ENCODE measurements at places on chromosomes 7 and 10.

GRCh38 chr7:23275912-23276311, 23.2 kb upstream of the MALSU1 start:
- no peak for DNase-seq

- DNase-seq: no peak
These were observed 113.6 kb downstream of the FAM53B start for GRCh38 chr10:124630551-124630950.

DNA sequence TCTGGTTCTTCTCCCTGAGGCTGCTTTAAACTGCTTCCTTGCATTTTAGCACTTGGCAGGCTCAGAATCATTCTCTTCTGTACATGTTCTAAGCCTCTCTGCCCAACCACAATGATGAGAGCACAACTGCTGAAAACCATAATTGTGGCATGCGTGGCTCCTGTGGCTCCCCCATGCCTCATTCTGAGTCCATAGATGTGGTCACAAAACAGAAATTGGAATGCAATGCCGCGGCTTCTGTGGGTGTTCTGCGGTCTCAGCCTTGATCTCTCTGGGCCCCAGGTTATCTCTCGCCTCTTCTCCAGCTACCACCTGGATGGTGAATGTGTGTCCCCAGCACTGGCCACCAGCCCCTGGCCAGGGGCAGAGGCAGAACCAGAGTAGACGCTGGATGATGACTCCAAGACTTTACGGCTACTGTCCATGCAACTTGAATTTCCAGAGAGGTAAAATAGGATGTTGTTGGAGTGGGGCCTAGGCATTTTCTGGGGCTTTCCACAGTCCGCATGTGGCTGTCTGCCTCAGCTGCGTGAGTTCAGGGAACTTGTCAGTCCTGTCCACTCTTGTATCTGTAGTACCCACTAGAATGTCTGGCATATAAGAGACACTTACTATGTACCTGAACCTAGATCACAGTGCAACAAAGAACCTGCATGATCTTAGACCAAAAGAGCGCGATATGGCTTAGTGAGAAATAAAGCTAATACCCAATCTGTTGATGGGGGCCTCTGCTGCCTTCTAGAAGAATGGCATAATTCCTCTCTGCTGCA, 52.4 kb upstream of the ADRB1 start:
- DNase-seq: no peak

DNA sequence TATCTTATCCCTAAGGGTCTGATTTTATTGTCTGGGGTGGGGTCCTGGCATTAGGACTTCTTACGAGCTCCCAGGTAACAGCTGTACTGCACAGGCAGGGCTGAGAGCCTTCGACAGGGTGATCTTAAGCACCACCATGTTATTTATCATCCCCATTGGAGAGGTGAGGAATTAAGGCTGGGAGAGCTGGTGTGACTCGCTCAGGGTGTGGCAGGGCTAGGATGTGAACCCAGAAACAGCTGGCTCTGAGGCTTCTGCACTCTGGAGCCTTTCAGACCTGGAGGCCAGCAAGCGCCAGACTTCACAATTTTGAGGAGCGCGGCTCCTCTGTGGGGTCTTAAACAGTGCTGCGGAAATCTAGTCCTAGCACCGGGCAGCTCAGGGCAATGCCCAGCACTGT, 27.4 kb upstream of the NDST2 start:
- peak; percentile 49 for DNase-seq

DNA sequence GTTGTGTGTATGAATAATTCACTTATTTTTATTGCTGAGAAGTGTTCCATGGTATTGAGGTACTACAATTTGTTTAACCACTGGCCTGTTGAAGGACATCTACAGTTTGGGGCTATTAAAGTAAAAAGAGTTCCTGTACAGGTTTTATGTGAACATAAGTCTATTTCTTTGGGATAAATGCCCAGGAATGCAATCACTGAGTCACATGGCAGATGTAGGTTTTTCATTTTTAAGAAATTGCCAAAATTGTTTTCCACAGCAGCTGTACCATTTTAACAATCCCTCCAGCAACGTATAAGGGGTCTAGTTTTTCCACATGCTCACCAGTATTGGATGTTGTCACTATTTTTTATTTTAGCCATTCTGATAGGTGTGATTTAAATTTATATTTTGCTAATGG, 243.9 kb downstream of the TNS3 start:
- DNase-seq: no peak

DNA sequence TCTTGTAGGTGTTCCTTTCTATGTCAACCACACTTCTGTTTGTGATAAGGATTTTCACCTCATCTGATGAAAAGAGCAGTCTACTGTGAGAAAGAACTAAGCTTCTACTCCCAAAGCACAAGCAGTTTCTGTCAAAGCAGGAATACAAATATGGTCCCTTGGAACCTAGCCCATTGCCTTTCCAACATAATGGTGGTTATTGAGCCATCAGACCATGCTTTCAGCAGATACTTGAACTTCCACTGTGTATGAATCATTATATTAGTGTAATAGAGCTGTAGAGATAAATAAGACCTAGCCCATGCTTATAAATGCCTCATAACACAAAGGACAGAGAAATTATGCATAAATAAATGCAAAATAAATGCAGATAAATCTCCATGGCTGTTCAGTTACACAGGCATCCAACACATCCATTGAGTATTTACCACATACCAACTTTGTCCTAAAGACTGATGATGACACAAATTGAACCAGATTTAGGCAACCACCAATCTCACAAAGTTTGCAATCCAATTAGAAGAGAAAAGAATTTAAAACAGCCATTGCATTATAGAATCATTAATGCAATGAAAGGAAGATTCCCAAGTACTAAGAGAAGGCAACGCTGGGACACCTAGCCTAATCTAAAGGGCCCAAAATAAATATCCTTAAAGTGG, 729.4 kb upstream of the C7orf33 start:
- DNase-seq: no peak

DNA sequence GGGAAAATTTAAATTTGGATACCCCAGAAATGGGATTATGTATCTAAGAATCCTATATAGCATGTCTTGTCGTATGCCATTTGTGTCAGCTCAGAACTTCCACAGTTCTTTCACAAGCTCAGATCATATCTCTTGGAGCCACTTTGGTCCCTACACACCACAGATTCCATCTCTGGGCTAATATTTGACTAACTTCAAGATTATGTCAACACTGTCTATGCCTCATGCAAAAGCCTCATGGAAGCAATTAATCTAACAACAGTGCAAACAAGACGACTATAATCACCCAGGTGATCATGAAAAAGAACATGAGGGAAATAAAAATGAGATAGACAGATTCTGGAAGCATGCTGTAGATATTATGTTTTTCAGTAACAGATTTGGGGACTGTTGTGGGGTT, 189.1 kb downstream of the LRRTM3 start:
- DNase-seq: no peak

DNA sequence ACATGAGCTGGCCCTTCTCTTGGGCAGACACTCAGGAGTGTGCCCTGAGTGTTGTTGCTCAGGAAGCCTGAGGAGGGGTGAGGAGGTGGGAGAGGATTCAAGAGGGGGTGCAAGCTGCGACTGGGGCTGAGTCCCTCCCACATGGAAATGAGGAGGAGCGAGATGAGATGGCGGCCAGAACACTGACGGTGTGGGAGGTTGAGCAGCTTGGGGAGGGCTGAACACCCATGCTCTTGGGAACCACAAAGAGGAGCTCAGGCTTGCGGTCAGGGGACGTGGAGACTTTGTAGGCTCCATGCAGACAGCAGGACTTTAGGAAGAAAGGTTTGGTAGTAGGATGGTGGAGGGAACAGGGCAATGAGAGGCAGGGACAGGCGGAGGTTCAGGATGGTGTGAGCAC, 163.2 kb upstream of the SHH start:
- DNase-seq: no peak

- DNase-seq: no peak
These were observed 20.3 kb downstream of the HKDC1 start for GRCh38 chr10:69240455-69240854.

DNA sequence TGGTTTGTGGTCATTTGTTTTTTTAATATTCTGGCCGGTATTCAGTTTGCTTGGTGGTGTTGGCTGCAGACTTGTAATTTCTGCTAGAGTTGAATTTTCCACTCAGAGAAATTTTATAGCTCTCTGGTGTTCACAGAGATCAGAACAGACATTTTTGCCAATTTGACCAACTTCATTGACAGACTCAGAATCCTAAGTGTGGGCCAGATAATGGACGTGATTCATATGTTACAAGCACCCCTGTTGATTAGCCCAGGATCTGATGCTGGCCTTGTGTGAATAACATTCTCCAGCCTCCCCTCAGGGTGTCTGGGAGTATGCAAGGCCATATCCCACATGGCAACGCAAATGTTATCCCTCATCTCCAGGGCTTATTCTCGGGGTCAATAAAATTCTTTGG, 283.8 kb downstream of the C7orf25 start:
- DNase-seq: no peak

- DNase-seq: no peak
These were observed 39.9 kb downstream of the STRA8 start for GRCh38 chr7:135273581-135273980.

DNA sequence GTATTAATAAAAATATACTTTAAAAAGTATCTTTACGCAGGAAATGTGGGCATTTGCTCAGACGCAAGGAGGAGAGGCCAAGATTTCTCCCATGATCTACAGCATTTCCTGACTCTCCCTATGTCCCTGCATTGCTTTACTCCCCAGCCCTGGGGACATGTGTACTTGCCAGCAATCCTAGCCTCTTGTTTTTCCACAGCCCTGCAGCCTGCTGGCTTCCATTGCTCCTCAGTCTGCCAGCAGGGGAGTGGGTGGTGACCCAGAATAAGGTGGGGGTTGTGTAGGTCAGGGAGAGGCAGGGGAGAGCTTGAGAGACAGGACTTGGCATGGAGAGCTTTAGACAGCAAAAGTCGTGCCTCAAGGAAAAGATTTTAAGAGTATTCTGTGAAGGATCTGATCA, 307.7 kb downstream of the CDK14 start:
- DNase-seq: no peak

- DNase-seq: no peak
These were observed 25.4 kb upstream of the LRGUK start for GRCh38 chr7:134101716-134102115.

- DNase-seq: no peak
These were observed 41.2 kb downstream of the ADCYAP1R1 start for GRCh38 chr7:31093282-31093681.

- DNase-seq: no peak
These were observed 920 bp downstream of the PRLHR start for GRCh38 chr10:118594392-118595063.

DNA sequence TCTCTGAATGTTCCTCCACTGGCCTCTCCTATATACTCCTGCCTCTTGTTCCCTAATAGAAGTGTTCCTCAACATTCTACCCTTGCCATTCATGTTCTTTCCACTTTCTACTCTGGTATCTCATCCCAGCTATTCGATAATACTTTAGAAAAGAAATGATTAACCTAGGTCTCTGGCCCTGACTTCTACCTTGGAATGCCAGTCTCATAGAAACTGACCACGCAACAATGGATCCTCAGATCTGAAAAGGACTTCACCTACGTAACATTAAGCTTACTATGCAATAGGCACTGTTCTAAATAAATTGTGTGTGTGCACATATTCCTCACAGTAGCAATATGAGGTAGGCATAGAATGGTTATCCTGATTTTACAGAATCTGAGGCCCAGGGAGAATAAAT, 234.5 kb downstream of the DNAJC1 start:
- no peak for DNase-seq

GRCh38 chr7:117041822-117042221, 88.5 kb downstream of the ST7 start:
- DNase-seq: no peak

- DNase-seq: no peak
These were observed 99.6 kb downstream of the JAZF1 start for GRCh38 chr7:28081016-28081415.

DNA sequence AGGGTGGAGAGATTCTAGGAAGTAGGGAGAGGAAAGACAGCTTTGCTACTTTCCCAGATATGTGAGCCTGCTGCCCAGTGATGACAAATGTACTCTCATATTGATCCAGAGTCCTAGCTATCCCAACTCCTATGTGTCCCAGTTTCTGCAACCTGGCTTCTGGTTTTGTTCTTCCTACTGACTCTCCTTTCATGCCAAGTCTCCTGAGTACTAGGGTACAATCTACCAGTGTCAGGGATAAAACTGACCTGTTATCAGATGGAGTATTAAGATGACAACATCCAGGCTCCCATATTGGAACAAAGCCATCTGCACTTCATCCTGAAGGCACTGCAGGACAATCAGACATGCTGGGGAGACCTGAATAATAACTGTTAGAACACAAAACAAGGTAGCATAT, 233.7 kb upstream of the PHYHIPL start:
- DNase-seq: no peak

GRCh38 chr7:43588477-43589132, 5.7 kb downstream of the STK17A start:
- DNase-seq: no peak

GRCh38 chr10:57303566-57303965, 942.5 kb upstream of the ZWINT start:
- DNase-seq: no peak

DNA sequence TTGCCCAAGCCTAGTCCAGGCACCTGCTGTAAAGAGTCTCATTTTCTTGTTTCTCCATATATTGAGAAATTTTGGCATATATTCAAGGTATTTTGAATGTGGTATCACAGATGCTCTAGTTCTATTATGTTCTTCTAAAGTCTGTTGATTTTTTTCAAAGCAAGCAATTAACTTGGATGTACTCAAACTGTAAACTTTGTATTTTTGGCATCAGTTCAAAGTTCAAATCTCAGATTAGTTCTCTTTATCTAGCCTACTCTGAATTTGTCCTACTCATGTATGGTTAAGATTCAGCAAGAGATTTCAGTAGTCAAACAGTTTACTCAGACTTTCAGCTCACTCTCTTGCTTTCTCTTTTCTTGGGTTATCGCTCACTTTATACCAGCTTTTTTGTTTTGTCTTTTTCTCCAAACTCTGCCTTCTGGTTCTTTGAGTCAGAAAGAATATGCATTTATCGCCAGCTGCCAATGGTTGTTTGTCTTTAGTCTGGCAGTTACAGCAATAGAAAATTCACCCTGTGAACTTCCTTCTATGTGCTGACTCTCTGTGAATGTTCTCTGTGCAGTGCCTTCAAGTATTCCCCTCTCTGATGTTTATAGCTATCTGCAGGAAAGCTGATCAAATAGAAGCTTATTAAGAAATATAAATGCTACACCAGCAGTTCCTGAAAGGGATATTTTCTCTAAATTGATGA, 56.0 kb downstream of the ANKRD7 start:
- DNase-seq: no peak

DNA sequence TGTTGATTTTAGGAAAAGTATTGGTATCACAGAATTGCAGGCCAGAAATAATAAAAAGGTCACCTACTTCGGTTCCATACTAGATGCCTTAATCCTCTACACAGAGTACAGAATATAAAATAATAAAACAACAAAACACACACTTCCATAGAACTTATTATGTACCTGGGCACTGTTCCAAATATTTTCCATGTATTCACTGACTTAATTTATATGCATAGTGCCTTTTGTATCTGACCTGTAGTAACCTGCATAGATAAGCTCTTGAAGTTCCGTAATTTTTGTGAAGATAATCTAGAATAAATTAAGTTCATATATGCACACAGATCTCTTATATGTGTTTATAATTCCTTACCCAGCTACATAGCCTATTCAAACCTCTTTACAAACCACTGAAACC, 78.3 kb downstream of the RAPGEF5 start:
- DNase-seq: no peak

Data from NCI-H226 (cell line).